NCI-H2081 (cell line): ENCODE measurements at places on chromosomes 1 and 21.

DNA sequence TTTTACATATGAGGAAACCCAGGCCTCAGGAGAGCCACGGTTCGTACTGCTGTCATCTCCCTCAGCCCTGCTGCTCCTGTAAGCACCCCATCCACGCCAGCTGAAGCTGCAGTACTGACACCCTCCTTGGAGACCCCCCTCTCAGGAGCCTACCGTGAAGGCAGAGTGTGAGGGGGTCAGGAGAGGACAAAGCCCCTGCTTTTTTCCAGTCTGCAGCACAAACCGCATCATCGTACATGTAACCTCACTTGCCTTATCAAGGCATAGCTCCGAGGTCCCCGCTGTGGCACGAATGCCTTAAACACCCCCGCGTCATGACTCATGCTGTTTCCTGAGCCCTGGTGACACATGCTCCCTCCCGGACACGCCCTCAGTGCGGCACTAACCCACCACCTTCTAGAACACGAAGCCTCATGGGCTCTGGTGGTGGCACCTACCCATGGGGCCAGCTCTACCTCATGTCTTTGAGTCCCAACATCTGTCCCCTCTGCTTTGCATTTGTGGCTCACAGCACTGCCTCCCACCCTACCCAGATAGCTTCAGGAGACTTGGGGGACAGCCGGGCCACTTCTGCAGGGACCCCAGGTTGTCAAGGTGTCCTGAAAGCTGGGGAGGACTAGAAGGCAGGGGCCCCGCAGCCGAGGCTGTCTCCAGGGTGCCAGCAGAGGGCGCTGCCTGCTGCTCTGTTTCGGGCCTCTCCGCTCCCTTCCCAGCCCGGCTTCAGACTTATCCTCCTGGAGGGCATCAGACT lies 4.9 kb downstream of the SH3BGRL3 start:
- DNase-seq: no peak

- DNase-seq: no peak
Measured at GRCh38 chr1:228530086-228530758, 43.0 kb downstream of the RNF187 start.

DNA sequence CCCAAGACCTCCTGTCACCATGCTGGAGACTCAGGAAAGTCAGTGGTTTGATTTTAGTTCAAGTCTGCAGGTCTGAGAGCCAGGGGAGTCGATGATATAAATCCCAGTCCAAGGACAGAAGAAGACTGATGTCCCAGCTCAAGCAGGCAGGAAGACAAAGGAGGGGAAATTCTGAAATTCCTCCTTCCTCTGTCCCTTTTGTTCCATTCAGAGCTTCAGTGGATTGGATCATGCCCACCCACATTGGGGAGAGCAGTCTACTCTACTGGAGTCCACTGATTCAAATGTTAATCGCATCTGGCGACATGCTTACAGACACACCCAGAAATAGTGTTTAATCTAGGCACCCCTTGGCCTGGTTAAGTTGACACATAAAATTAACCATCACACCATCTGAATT lies 7.2 kb upstream of the ADAMTS1 start:
- no peak for DNase-seq

DNA sequence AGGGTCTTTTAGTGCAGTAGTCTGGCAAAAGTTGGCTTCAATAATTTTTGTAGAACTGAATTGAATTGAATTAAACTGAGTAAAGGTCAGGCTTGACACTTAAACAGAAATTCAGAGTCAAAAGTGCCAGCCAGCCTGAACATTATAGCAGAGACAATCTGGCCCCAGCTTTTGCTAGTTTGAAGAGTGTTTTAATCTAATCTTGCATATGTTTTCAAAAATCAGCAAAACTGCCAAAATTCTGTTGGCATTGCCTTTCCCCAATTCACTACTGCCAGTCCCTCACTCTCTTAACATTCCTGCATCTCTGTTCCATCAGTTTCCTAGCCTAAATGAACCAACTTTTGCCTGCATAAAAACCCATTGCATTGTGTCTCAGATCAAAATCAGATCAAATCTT lies 403.8 kb downstream of the NUF2 start:
- DNase-seq: no peak

DNA sequence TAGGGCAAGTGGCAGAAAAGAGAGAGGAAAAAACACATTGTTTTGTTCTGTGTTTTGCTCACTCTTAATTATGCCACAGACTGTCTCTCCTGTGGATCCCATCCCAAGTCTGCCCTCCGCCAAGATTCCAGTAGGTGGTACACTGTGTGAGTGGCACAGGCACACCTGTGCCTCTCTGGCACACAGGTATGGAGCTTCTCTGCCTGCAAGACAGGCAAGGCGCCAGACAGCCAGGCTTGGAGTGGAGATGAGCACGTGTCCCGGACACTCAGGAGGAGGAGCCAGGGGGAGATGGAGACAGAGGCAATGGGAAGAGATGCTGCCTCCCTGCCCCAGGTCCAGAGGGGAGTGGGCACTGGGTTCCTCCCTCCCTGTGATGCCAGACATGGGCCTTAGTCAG lies 6.5 kb upstream of the GRIK3 start:
- peak; percentile 9 for DNase-seq

DNA sequence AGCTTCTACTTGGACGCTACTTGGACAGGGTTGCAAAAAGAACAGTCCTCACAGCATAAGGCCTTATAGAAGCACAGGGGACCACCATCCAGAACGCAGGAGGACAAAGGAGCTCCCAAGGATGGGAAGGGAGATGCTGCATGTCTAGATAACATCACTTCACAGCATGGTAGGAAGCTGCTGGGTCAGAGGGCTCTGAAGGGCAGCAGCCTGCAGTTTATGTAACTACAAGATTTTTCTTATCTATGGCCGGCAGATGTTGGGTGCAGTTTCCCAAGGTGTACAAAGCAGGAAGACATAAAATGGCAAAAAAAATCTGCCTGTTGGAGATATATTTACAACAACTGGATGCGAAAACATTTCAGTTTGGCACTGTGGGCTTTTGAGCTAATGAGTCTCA lies 45.3 kb upstream of the SLC5A9 start:
- no peak for DNase-seq

- DNase-seq: no peak
Measured at GRCh38 chr1:155681776-155682175, 6.8 kb downstream of the YY1AP1 start.

DNA sequence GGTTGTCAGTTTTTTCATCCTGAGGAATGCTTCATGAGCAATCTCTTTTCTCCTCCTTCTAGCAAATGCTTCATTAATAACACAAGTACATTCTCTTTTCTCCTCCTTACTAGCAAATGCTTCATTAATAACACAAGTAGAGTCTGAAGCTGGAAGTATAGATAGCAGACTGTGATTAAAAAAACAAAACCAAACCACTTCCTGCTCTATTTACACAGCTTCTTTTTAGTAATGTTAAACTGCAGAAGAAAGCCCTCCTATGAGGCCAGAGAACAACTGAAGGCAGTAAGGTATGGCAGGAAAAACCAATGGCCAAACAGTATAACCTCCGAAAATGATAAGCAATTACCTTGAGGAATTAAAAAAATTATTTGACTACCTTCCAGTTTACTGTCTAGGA lies 90.1 kb downstream of the ZSWIM5 start:
- no peak for DNase-seq

DNA sequence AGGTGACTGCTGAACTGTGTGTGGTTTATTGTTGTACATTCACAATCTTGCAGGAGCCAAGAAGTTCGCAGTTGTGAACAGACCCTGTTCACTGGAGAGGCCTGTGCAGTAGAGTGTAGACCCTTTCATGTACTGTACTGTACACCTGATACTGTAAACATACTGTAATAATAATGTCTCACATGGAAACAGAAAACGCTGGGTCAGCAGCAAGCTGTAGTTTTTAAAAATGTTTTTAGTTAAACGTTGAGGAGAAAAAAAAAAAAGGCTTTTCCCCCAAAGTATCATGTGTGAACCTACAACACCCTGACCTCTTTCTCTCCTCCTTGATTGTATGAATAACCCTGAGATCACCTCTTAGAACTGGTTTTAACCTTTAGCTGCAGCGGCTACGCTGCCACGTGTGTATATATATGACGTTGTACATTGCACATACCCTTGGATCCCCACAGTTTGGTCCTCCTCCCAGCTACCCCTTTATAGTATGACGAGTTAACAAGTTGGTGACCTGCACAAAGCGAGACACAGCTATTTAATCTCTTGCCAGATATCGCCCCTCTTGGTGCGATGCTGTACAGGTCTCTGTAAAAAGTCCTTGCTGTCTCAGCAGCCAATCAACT lies 6.4 kb upstream of the PIGV start:
- no peak for DNase-seq
